ENCODE measurements at places on chromosomes 2 and 18. TPM values are rescaled to one million over a fixed set of nuclear protein-coding genes. Genes with fewer than 3 reads are reported as not detected.

OSBPL6 gene
- 2.3 TPM for total RNA-seq

PNKD gene
- total RNA-seq, result 56.1 TPM

IL1RL2 gene
- total RNA-seq, result 0.21 TPM

CNTNAP5 gene
- not detected for total RNA-seq

IL1F10 gene
- total RNA-seq, result not detected

MROH2A gene
- total RNA-seq, result not detected

UBXN2A gene
- 16.8 TPM for total RNA-seq

GRCh38 chr2:170277951-170278350 lies 100.0 kb downstream of the MYO3B start:
- no peak for DNase-seq

- no peak for DNase-seq
These were observed 118.7 kb downstream of the CDH7 start for GRCh38 chr18:65869527-65869926.

DNA sequence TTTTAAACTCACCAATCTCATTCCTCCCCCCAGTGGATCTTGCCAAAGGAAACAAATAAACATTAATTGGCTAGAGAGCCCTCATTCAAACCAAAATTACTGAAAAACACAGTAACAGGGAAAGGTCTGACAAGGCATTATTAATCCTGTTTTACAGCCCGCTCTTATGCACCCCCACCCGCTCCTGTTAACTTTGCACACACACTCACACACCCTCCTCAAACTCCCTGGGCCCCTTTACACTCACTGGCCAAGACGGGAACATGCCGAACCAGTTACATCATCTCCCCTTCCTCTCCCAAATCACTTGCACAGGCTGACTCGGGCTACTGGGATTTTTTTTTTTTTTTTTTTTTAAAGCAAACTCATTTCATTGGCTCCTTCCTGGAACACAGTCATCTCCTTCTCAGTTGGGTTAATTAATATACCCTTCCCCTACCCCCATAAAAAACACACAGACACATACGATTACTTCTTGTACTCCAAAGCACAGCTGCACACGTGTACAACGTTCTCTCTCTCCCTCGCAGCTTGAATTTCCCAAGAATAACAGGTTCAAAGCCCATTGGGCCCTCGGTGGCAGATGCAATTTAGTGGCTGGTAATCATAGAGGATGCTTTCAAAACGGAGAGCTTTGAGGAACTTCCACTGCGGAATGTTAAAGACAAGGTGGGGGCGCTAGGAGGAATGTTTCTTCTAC lies 31.8 kb downstream of the KLF7 start:
- peak; percentile 86 for DNase-seq

- no peak for DNase-seq
These were observed 719.4 kb downstream of the LRP1B start for GRCh38 chr2:141411419-141411818.

- no peak for DNase-seq
These were observed 671.4 kb downstream of the MBD2 start for GRCh38 chr18:53553030-53553429.

DNA sequence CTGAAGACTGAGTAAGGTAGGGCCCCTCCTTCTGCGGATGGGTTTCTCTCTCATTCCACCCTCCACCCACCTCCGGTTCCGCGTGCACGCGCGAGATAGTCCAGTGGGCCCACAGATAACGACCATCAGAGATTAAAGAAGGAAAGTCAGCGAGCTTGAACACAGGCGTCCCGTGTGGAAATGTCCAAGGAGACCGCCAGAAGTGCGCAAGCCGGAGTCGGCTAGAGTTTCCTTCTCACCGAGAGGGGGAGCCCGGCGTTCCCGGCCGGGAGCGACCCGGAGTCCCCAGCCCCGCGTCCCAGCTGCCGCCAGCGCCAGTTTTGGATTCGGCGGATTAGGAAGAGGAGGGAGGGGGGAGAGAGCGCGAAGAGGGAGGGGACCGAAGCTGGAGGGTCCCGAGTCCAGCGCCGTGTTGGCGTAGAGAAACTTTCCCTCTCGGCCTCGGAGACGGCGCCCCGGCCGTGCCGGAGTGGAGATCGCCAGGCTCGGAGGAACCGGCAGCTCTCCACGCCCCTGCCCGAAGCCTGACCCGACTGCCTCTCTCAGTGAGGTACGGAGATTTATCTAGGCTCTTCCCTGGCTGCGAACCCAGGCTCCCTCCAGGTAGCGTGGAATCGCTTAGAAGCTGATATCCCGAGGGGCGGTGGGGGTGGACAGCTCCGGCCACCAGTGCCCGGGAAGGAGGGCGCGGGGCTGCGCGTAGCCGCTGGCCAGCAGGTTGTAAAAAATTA lies at the start of gene GULP1:
Gene GULP1 (plus strand): TSS at position 258 of the 731 bp plus-strand sequence. CDS start 185,829 bp downstream, outside the sequence.
- peak; percentile 83 for DNase-seq

- DNase-seq, result no peak
These were observed 41.1 kb downstream of the ARL6IP6 start for GRCh38 chr2:152759290-152760072.

DNA sequence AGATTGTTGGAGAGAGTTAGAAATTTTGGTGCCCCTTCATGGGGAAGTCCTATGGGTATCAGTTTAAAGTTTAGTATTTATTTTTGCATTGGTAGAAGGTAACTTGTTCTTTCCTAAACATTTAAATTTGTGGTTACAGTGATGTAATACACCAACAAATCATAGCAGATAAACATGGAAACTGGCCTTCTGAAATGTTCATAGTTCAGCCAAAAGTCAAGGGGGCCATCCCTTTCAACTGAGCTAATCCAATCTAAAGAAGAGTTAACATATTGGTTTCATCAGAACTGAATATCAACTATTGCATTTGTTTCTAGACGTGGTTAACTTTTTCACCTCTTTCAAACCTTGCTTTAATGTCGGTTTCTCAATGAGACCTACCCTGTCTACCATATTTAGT lies 46.3 kb downstream of the PPP1R1C start:
- DNase-seq, result no peak

DNA sequence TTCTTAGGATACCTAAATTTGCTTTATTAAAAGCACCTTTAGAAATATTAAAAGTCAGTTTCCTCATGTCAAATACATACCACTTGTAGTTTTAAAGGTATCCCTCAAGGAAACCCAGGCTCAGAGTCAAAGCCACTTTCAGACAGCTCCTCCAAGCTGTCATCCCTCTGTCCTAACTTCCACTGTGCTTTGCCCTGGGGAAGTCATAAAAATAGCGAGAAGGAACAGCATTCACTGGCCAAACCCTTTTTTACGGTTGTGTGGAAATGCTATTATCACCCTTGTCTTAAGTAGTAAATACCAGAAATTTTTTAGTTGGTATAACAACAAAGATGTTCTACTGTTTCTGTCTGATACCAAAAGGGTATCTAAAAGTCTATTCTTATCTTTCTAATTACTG lies 680.5 kb downstream of the ZEB2 start:
- DNase-seq, result no peak

DNA sequence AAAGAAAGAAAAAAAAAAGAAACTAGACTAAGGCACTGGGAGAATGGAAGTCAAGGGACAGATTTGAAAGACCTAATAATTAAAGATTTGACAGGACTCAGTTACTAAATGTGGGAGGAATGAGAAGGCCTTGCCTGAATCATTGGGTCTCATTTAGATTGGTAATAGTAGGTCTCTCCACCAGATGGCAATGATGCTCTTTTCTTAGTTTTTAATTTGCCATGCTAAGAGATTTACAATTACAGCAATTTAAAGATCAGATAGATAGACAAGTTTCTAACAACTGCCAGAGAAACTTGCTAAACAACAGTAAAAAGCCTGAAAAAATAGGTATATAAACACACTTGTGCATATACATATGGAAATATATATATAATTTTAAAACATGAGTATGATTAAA lies 153.0 kb downstream of the TMEM247 start:
- DNase-seq, result peak; percentile 79

DNA sequence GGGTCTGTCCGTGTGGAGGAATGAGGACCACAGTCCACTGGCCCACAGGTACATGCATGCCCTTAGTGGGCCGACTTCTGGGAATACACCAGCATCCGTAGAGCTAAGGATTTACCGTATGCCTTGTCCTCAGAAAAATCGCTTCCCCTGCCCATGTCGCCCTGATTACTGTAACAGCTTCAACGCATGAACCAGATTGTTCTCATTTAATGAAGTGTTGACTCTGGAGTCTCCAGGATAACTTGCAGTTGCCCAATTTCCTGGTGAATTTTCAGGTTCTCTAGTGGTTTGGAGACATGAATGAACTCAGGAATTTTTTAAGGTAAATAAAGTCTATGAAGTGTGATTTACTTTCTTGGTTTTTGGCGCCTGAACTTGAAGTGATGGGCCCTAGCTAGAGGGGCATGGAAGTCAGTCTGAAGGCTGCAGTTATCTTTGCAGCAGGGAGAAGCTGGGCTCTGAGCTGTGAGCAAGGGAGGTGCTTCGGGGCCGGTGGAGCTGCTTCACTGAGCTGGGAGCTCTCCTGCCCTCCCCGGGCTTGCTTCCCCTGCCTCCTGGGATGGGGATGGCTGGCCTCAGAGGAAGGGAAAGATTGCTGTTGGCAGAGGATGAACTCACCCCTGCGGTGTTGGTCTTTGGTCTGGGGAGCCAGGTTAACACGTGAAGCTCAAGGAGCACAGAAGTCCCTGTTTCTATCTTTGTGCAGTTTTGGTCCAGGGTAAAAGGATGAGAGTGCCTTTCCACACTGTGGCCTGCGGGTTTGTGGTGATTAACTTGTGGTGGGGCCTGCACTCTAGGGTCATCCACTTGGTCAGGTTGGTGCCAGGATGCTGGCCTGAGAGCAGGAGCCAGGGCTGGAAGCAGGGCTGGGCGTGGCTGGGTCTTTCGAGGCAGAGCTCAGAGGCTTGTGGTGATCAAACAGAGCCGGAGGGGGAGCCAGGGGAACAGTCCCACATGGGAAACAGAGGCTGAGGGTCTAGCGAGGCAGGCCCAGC lies 28.1 kb downstream of the TCF7L1 start:
- no peak for DNase-seq

- no peak for DNase-seq
These were observed 16.2 kb downstream of the TANC1 start for GRCh38 chr2:158984604-158985135.
